NCI-H1105 (cell line): ENCODE measurements at places on chromosomes 12 and 14.

- no peak for DNase-seq
Observed at GRCh38 chr12:89023936-89024335, 328.4 kb downstream of the DUSP6 start.

GRCh38 chr12:2813214-2814185, 1.0 kb downstream of the ITFG2 start:
- DNase-seq = peak; percentile 30

GRCh38 chr12:13164921-13165616, 31.5 kb upstream of the EMP1 start:
- DNase-seq = no peak

DNA sequence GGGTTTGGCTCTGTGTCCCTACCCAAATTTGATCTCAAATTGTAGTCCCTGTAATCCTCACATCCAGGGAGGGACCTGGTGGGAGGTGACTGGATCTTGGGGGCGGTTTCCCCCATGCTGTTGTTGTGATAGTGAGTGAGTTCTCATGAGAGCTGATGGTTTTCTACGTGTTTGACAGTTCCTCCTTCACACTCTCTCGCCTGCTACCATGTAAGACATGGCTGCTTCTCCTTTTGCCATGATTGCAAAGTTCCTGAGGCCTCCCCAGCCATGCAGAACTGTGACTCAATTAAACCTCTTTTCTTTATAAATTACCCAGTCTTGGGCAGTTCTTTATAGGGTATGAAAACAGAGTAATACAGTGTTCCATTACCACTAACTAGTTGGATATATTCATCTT, 10.3 kb upstream of the LRRC23 start:
- DNase-seq = no peak

DNA sequence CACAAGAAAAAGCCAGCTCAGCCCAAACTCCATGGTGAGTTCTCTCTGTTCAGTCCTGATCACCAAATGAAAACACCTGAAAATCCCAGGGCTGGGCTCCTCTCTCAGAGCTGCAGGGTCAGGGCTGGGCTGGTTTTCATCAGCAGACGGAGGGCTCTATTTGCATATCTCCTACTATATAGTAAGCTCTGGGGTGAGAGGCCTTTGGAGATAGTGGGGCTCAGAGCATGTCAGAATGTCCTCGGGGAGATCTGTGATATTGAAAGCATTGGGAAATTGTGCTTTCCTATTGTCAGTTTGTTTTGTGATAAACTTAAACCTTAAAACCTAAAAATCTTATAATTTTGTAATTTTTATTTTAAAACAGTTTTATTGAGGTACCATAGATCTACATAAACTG, 742.6 kb downstream of the TMEM121 start:
- DNase-seq = no peak

GRCh38 chr14:68576496-68577244, 216.2 kb downstream of the ZFP36L1 start:
- no peak for DNase-seq

DNA sequence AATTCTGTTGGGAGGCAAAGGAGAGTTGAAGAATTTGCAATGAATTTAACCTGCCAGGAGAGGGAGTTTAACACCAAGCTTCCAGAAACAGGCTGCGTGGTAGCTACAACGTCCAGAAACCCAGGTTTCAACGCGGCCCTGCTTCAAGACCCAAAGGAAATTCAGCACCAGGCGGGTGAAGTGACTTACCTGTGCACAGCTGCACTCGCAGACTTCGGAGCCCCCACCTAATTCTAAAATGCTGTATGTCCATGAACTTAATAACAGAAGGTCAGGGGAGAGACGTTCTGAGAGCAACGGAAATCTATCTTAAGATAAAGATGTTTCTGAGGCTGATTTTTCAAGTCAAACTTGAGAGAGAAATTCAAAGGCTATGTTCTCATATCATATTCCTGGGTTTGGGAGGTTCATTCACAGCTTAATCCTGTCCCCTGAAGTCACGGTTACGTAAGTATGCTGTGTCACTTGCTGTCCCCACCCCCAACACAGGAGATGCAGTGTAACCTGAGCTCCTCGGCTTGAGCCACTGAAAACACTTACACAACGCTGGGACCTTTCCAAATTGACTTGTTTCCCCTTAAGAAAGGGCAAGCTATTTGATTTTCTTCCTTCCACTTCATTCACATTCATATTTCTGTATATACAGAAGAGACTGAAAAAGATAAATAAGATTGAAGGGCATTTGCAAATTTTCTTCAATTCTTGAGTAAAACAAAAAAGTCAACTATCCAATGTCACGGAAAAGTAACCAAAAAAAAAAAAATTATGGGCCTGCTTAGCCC, 22.7 kb downstream of the CLIP1 start:
- peak; percentile 75 for DNase-seq

DNA sequence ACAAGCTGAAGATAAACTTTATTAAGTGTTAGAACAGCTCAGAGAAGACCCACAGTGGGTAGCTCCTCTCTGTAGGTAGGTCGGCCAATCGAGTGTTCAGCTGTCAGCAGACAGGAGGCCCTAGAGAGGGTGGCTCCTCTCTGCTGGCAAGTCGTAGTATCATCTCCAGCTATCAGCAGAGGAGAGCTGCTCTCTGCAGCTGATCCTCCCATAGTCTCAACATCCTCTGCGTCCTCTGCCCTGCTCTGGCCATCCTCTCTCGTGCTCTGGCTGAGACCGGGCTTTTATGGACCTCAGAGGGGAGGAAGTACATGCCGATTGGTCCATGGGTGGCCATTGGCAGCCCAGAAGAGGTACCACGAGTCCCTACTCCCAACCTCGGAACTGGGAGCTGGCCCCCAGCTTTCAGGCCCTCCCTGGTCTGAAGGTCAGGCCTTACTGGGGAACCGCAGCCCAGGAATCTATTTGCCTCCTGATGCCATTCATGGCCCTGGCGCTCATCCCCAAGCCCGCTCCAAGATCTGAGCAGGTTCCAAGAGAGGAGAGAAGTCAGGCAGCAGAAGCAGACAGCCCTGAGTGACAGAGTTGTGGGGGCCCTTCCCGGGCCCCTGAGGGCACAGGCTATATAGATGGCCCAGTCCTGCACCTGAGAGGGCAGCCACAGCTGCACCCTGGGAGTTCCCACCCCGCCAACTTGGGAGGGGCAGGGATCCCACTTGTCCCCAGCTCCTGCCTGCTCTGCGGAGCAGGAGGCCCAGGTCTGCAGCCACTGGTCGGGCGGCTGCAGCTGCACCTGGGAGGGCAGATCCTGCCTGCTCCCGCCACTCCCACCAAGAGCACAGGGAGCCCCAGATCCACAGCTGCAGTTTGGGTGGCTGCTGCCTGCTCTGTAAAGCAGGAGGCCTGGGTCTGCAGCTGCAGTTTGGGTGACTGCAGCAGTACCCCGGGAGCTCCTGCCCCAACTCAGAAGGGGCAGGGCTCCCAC, 3.5 kb upstream of the PWP1 start:
- no peak for DNase-seq

DNA sequence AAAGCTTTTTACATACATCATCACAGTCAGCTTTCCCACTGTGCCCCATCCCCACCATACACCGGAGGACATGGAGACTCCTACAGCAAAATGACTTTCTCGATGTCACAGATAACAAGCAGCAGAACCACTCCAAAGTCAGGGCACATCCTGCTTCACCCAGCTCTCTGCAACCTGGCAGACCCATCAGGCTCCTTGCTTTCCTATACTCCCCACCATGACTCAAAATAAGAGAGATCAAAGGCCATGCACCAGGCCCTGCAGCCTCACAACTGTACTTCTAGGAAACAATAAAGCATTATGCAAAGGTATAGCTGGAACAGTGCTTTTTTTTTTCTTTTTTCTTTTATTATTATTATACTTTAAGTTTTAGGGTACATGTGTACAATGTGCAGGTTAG, 187.4 kb downstream of the DPF3 start:
- DNase-seq = no peak

DNA sequence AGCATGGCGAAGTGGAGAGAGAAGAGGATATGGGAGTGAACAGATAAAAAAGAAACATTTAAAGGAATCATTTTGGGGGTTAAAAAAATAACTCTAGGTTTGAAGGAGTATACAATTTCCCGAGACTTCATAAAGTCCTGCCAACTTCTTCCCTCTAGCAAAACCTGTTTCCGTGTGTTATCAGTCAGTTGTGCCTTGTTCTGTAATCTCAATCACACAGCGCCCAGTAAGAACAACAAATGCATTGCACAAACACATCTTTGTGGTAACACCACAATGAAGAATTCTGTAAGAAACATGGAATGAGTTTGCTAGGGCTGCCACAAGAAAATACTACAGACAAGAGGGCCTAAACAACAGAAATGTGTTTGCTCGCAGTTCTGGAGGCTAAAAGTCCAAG, 144.7 kb upstream of the FUT8 start:
- no peak for DNase-seq

DNA sequence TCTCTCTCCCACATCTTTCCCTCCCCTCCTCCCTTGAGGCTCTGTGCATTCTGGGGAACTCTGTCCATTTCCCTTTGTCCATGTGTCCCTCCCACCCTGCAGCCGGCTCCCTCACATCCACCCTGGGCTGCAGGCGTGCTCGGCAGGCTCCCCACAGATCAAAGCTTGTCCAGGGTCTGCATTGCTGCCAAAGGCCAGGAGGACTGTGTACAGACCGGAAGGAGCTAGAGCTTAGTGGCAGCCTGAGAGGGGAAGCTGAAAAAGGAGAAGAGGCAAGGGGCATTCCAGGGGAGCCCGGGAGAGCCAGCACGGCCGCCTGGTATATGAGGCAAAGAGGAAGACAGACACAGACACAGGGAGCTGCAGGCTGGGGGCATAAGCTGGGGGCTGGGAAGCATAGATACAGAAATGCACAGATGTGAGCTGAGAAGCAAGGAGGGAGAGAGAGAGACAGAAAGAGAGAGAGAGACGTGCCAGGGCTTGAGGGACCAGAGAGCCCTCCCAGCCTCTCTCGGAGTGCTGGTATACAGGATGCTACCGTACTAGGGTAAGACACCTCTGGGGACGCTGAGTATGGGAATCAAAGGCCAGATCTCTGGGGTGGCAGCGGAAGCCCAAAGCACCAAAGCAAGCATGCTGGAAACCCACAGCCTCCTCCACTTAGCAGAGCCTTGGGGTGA, 3.3 kb downstream of the CD4 start:
- DNase-seq = no peak

- no peak for DNase-seq
Observed at GRCh38 chr12:65557438-65558181, 266.7 kb upstream of the HMGA2 start.

GRCh38 chr14:65803885-65804284, 391.4 kb downstream of the FUT8 start:
- DNase-seq = no peak

- DNase-seq = no peak
Observed at GRCh38 chr12:53980104-53980801, 4.7 kb upstream of the HOXC10 start.
